Stimulated activated CD4-positive, alpha-beta T cell treated with anti-CD3 and anti-CD28 coated beads, Interleukin-15, amount 100 ng/mL, for 24 hours (primary cell): ENCODE measurements at places on chromosomes 12 and 14.

GRCh38 chr12:31004666-31005065 is 69.0 kb upstream of the DDX11 start:
- DNase-seq, result no peak

- DNase-seq, result peak; percentile 47
These were observed 777 bp downstream of the ASCL1 start for GRCh38 chr12:102958073-102958829.

GRCh38 chr12:25977047-25977446 is 18.6 kb downstream of the RASSF8 start:
- no peak for DNase-seq

DNA sequence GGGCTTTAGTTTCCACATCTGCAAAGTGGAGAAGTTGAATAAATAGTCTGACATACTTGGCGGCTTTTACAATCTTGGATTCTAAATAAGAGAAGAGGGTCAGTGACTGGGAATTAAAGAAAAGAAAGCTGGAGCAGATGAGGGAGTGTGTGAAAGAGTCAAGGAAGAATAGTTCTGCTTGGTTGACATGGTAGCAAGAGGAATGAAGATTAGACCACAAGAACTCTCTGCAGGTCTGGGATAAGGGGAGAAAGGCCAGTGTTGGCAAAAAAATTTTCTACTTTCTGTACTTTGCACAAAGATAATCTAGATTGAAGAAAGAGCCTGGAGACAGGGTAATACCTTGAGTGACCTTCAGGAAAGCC is 5.9 kb downstream of the ITGB7 start:
- no peak for DNase-seq

GRCh38 chr14:104230119-104230815 is 91.9 kb downstream of the KIF26A start:
- no peak for DNase-seq

DNA sequence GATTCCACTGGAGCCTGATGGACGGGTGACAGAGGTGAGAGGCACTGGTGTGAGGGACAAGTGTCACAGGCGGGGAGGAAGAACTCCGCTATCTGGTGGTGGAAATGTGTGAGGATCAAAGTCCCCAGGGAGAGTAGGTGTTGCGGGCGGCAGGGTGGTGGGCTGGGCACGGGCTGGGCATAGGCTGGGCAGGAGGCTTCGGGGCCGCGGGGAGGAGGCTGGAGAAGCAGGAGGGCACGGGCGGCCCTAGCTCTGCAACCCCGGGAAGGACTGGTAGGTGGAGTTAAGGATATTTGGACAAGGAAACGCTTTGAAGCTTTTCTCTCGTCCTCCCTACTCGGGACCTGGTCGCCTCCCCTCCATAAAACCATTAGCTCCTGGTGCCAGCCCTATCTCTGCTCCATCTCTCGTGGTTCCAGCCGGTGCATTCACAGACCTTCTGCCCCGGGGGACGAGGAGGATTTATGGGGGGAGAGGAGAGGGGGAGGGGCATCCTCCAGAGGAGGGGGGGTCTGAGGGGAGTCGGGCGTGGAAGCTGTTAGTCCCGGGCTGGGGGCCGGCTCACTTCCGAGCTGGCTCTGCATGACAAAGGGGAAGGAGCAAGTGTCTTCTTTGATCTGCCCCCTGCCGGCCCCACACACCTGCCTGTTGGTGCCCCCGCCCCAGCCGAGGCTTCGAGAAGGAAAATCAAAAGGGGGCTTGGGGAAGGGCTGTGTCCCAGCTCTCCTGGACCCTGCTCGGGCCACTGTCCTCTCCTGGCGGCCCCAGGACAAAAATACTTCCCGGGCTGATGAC is 504 bp downstream of the WNT5B start:
- DNase-seq, result no peak

- no peak for DNase-seq
These were observed 1315.2 kb downstream of the LRFN5 start for GRCh38 chr14:42921901-42922300.

DNA sequence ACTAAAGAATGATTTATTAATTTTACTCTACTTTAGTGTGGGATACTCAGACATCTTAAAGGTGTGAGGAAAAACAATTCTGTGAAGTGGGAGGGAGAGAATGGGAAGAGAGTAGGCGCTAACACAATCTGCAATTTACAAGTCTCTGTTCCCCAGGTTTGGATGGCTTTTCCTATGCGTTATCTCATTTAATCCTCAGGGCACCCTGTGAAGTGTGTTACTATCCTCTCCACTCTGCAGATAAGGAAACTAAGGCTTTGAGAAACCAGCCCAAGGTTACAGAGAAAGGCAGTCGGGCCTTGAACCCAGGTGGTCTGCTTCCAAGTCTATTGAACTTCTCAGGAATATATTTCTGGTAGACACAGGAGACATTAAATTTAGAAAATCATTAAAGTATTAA is 36.2 kb upstream of the TUBA1C start:
- no peak for DNase-seq

DNA sequence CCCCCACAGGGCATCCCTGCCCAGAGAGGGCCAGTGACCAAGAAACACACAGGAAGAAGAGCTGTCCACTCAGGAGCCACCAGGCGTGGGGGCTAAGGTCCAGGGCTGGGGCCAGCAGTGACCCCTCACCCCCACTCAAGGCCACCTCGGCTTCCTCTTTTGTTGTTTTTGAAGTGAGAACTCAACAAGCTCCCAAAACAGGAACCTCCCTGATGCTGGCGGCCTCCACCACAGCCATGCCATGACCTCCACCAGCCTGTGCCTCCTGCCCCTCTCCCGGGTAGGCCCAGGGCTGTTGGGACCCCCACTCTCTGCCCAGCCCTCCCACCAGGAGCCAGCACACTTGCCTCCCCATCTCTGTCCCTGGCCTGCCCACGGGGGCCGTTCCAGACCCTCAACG is 7.8 kb downstream of the AKT1 start:
- DNase-seq, result no peak

DNA sequence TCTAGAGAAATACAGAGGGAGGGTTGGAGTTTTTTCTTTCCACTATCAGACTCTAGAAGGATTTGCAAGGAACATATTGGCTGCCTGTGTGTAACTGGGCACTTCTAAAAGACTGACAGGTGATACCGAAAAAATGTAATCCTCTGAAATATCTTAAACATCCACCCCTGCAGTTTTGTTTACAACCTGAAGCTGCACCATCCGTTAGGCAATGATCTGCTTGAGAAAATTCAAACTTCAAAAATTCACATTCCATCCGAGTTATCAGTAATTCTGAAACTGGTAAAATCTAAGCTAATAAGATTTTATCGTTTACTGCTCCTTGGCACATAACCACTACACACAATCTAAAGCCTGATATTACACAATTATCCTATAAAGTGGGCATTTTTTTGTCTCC is 528.6 kb downstream of the FUT8 start:
- no peak for DNase-seq

- DNase-seq, result no peak
These were observed 132.1 kb upstream of the SYT1 start for GRCh38 chr12:78732481-78732880.

DNA sequence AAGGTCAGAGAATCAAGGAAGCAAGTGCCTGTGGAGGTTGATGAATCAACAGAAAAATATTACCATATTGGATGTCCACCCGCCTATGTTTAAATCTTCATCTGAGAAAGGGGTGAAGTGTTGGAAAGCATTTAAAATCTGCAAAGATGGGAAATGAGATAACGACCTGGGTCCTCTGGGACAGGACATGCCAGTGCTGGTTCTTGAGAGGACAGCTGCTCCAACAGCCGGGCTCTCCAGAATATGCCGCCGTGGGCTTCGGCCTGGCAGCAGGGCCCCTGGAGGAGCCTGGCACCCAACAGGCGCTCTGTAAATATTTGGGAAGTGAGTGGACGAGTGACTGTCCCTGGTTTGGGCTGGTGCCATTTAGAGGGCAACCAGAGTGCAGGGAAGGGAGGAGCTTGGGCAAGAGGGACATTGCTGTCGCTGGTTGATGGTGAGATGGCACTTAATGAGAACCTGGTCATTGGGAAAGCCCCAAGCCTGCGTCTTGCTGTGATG is 129.9 kb downstream of the KCNA5 start:
- DNase-seq, result no peak

DNA sequence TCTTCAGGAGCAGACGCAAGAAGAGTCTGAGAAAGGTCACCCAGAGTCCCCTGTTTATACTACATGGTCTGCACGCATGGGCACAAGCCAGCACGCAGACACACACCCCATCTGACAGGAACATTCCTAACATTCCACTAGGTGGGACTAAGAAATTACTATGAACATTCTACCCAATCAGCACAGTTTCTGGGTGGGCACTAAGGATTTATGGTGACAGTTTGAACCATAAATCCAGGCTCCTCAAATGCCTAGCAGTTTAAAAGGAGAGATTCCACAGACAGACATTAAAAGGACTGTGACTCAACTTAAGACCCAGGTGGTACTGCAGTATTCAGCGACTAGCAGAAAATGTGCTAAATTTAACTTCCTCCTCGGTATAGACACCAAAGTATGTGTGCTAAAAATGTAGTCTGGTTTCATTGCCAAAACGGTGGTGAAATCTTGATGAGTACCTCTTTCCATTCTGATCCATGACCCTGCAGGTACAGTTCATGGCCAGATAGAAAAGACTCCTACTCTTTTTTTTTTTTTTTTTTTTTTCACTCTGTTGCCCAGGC is 16.2 kb downstream of the ABHD4 start:
- DNase-seq, result no peak

GRCh38 chr12:11561411-11561810 is 88.1 kb upstream of the ETV6 start:
- DNase-seq, result no peak

GRCh38 chr14:36471431-36471830 is 48.6 kb downstream of the NKX2-1 start:
- DNase-seq, result no peak

DNA sequence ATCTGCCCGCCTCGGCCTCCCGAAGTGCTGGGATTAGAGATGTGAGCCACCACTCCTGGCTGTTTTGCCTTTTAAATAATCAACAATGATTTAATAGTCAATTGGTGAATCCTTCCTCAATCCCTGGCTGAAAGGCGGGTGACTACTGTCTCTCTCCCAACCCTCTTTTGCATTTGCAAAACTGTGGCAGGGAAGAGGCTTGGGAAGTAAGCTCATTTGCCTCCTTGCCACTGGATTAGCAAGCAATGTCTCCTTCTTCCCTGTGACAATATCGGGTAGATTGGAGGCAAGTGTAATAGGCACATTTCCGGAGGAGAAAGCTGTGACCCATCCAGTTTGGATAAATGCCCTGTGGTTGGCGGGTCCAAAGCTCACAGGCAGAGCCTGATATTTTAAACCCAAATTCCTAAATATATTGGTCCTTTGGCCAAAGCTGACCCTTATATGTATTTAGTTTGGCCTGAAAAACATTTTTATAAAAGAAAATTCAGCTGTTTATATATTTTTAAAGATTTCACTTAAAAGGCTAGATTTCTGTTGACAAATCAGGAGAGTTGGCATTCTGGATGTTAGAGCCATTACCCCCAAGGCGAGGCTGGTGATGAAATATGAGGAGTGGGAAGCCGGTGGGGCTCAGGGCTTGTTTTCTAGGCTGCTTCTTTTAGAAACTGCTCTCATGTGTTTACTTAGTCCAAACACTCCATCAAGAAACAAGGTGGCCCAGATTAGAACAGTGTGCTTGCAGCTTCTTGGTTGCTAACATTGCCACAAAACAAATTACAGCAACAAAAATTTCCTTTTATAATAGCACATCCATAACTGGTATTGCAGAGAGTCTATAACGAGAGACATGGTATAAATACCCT is 646.9 kb upstream of the TMEM132C start:
- DNase-seq, result no peak

DNA sequence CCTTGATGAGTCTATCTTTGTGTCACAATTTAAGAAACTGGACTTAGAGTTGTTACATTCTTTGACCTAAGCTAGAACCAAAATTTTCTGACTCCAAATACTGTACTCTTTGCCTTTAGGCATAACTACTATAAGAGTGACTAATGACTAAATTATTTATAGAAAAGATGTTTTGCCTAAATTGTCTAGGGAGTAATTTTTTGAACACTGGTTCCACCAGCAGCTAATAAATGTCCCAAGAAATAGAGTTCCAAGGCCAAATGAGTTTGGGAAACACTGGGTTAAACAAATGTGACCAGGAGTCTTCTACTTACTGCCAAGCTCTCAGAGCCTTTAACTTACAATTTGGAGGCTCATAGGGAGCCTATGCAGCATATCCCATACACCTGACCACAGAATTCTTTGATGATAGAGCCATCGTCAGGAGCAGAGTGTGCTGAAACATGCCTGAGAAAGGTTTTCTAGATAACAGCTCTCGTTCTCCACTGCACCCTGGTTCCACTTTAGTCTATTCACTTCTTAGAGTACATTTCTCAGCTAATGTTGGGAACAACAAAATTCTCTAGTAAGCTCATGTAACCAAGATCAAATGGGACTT is 215.9 kb upstream of the HMGA2 start:
- DNase-seq, result no peak

- no peak for DNase-seq
These were observed 88.0 kb downstream of the KIF21A start for GRCh38 chr12:39354955-39355354.

DNA sequence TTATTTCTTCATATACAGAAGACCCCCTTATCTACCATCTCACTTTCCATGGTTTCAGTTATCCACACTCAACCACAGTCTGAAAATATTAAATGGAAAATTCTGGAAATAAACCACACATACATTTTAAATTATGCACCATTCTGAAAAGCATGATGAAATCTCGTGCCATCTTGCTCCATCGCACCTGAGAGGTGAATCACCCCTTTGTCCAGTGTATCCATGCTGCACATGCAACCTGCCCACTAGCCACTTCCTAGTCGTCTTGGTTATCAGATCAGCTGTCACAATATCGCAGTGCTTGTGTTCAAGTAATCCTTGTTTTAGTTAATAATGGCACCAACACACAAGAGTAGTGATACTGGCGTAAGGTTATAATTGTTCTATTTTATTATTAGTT is 145.7 kb downstream of the C12orf42 start:
- no peak for DNase-seq

DNA sequence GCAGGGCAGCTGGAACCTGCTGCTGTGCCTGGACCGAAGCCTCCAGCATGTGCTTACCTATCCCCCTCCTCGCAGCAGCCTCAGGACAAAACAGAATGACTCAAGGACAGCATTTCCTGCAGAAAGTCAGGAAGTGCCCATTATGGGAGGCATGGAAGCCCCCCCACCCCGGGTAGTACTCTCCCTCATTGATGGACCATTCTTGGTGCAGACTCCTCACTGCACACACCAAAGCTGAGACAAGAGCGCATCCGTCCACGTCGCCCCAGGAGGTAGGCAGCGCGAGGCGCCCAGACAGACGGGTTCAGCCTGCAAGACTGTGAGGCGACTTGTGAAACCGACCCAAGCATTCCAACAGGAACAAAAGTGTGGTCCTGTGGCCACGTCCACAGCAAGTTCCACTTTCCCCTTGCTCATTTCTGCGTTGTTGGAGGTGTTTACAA is 243.9 kb upstream of the ATXN7L3B start:
- no peak for DNase-seq
